CD4-positive, alpha-beta T cell treated with Interleukin-17A for 4 hours (primary cell): ENCODE measurements at places on chromosomes 5 and 9.

- DNase-seq: no peak
Measured at GRCh38 chr5:149886060-149886459, 58.5 kb downstream of the PDE6A start.

GRCh38 chr9:38346811-38347210 is 45.7 kb upstream of the ALDH1B1 start:
- no peak for DNase-seq

GRCh38 chr9:126361810-126362238 is 35.2 kb downstream of the MVB12B start:
- DNase-seq: no peak

- DNase-seq: no peak
Measured at GRCh38 chr5:158434749-158435148, 575.8 kb upstream of the CLINT1 start.

DNA sequence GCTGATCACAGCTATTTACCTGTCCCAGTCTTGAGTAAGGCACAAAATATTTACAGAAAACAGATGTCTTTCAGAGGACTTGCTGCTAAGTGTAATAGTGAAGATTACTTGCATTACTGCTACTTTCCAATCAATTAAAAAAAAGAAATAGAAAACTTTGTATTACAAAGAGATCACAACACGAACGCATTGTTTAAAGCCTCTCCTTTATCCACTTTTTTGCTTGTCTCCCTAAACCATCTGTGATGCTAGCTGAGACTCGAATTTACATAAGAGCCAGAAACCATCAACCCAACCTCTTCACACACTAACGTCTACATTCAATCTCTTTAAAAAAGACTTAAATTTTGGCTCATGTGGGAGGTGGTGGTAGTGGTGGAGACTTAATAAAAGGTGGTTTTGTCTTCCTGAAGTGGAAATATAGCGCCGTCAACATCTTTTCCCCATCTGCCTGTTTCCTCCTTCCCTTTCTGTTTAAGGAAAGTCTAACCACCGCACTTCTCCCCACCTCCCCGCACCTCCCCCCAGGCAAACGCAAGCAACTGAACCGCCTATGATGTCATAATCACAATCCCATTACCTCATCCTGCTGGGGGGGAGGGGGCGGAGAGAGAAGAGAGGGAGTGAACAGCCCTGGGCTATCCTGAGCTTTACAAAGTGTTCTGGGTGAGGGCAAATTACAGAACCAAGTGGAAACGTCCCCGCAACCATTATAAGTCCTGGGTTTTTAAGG is 948 bp upstream of the FAM53C start:
- DNase-seq: no peak
